ENCODE measurements at places on chromosomes 1 and 21.

GRCh38 chr1:62321446-62321845 is 2.2 kb upstream of the KANK4 start:
- no peak for DNase-seq

GRCh38 chr1:177012342-177012925 is 152.1 kb downstream of the ASTN1 start:
- no peak for DNase-seq

- DNase-seq, result no peak
These were observed 8.9 kb upstream of the CELSR2 start for GRCh38 chr1:109240158-109241152.

GRCh38 chr1:22239378-22239777 is 96.5 kb upstream of the WNT4 start:
- DNase-seq, result no peak

GRCh38 chr1:175216444-175216843 is 23.9 kb upstream of the KIAA0040 start:
- no peak for DNase-seq

- no peak for DNase-seq
These were observed 40.3 kb downstream of the TAS1R2 start for GRCh38 chr1:18819203-18819602.

DNA sequence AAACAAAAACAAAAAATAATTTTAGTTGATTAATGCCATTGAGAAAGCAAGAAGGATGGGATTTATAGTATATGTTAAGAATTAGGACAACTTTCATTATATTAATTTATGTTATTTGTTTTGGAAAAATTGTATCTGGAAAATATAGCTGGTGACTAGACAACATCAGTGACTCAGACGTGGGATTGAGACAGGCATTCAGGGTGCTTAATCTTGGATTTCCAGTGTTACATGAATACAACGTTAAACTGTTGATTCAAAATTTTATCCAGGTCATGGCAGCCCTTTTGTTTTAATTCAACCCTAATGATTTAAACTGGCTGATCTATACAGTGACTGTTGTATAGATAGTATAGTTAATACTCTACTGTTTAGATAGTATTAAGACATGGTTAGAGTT is 827.1 kb upstream of the B3GALT2 start:
- DNase-seq, result no peak

DNA sequence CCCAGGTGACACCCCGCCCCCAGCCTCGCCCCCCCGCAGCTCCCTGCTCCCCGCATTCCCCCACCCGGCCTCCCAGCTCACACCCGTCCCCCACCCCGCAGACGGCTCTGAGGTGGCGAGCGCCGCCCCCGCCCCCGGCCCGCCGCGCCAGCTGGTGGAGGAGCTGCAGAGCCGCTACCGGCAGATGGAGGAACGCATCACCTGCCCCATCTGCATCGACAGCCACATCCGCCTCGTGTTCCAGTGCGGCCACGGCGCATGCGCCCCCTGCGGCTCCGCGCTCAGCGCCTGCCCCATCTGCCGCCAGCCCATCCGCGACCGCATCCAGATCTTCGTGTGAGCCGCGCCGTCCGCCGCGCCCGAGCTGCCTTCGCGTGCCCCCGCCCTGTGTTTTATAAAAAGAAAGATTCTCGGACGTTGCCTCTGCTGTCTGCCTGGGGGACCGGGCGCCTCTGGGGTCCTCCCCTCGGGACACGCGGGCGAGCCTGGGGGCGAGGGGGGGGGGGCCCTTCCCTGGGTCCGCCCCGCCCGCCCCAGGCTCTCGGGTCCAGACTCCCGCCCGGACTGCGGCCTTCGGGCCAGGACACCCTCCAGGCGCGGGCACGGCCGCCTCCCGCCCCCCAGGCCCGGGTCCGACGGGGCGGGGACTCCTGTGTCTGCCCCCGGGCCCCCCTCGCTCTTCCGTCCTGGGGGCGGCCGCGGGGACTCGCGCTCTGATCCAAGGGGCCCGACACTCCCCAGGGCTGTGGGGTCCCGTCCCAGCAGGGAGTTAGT is 1.6 kb upstream of the MMP23B start:
- DNase-seq, result peak; percentile 91

- DNase-seq, result no peak
These were observed 292.8 kb upstream of the VAMP3 start for GRCh38 chr1:7478142-7478790.

DNA sequence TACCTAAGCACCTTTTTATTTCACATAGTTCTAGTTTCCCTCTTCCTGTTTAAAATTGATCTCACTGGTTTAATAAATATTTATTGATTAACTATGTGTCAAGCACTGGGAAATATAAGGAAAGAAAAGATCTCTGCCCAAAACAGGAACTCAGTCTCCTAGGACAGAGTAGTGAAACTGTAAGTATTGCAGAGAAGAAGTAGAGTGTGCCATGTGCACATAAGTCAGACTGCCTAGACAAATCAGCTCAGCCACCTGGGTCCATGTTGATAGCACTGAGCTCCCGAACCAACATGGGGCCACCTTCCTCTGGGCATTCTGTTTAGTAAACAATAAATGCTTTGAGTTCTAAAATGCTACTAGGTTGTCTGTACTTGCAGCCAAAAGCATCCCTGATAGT is 9.8 kb upstream of the SSX2IP start:
- DNase-seq, result no peak

GRCh38 chr1:154855186-154855851 is 14.8 kb downstream of the KCNN3 start:
- no peak for DNase-seq

- no peak for DNase-seq
These were observed 64.8 kb downstream of the PRDM2 start for GRCh38 chr1:13764588-13765332.

- no peak for DNase-seq
These were observed 23.9 kb upstream of the ITLN2 start for GRCh38 chr1:160978510-160978927.

GRCh38 chr1:76820028-76820427 is 47.3 kb upstream of the ST6GALNAC5 start:
- DNase-seq, result no peak

- DNase-seq, result no peak
These were observed 46.1 kb downstream of the NME7 start for GRCh38 chr1:169321539-169321938.

GRCh38 chr1:93629101-93630059 is 52.3 kb downstream of the BCAR3 start:
- DNase-seq, result peak; percentile 57

DNA sequence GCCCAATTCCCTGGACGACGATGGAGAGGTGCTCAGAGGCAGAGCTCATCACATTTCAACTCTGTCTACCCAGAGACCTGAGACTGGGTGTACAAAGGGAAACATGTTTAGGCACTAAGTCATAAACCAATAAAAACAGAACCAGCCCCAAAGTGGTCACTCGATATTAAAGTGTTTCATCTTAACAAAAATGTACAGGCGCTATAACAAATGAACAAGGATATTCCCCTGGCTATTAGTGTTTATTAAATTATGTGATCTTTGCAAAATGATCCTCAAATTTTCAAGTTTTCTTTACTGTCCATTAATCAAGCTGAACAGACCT is 43.6 kb downstream of the NPHP4 start:
- no peak for DNase-seq

DNA sequence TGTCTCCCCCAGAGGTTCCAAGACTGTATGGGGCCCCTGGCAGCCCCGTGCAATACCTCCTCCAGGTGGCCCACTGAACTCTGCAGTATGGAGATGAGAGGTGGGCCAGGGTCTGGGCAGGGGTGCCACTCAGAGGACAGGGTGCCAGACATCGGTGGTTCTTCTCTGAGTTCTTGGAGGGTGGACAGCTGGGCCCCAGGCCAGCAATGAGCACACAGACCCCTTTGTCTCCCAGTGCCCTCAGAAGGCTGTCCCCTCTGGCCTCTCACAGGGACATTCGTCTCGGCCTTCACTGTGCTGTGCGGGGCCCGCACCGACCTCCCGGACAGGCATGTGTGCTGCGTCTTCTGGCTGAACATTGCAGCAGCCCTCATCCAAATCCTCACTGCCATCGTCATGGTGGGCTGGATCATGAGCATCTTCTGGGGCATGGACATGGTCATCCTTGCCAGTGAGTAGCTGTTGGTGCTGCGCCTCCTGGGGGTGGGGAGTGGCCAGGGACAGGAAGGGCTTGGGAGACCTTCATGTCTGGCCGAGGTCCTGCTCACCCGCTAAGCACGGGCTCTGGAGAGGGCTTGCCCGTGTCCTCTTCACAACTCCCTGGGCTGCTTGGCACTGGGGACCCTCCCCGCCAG is 48.1 kb downstream of the STUM start:
- no peak for DNase-seq

DNA sequence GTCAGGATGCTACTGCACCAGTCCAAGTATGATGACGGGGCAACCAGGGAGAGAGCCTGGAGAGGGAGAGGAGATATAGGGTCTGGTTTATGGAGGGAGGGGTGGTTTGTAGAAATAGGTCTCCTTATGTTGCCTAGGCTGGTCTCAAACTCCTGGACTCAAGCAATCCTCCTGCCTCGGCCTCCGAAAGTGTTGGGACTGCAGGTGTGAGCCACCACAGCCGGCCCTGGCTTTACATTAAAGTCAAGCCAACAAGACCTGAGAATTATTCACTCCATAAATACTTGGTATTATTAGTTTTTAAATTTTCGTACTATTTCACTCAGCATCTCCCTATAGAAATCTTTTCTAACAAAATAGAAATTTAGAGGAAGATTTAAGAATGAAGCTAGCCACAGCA is 86.8 kb downstream of the MATN1 start:
- no peak for DNase-seq

DNA sequence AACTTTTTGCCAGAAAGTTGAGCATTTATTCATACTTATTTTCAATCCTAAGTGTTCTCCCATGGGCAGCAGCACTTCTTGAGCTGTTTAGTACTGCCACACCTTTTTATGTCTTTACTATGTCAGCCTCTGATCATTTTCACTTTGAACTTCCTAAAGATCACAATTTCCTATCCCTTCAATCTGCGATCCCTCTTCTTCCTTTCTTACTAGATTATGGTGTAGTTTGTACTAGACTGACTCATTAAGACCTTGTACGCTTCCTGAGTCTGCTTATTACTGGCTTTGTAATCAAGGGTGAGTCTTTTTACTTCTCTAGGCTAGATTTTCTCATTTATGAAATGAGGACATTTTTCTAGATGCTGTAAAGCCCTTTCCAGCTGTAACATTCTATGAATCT is 55.1 kb downstream of the LRIG2 start:
- no peak for DNase-seq

- no peak for DNase-seq
These were observed 904 bp upstream of the RPL22 start for GRCh38 chr1:6200188-6200809.

DNA sequence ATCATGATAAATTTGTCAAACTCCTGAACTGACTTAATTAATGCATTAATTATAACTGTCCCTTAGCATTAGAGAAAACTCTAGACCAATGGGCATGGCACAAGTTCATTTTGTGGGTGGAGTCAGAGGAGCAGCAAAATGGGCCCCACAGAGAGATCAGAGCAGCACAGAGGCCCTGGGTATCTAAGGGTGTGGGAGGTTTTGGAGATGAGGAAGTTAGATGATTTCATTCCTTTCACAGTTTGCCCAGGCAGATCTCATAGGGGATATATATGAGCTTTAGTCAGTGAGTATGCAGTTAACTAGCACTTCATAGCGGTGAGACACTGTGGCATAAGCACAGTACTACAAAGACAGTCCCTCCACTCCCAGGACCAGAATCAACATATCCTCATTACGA is 117.3 kb downstream of the MAB21L3 start:
- DNase-seq, result no peak

GRCh38 chr1:81650776-81651175 is 150.0 kb upstream of the ADGRL2 start:
- DNase-seq, result no peak

DNA sequence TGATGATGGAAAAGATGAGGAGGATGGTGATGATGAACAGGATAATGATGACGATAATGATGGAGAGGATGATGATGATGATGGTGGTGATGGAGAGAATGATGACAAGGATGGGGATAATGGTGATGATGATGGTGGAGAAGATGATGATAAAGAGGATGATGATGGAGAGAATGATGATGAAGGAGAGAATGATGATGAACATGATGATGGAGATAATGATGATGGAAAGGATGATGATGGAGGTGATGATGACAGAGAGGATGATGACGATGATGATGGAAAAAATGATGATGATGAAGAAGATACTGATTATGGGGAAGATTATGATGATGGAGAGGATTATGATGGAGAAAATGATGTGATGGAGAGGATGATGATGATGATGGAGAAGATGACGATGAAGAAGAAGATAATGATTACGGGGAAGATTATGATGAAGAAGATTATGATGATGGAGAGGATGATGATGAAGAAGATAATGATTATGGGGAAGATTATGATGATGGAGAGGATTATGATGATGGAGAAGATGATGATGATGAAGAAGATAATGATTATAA is 204.1 kb downstream of the MATN1 start:
- no peak for DNase-seq

- peak; percentile 54 for DNase-seq
These were observed 23.5 kb downstream of the F11R start for GRCh38 chr1:160997323-160998038.

- DNase-seq, result no peak
These were observed 59.2 kb downstream of the USP25 start for GRCh38 chr21:15788847-15789523.

- DNase-seq, result no peak
These were observed 1.3 kb upstream of the INPP5B start for GRCh38 chr1:37948166-37948565.

GRCh38 chr1:45772971-45773370 is 22.5 kb upstream of the IPP start:
- DNase-seq, result no peak

DNA sequence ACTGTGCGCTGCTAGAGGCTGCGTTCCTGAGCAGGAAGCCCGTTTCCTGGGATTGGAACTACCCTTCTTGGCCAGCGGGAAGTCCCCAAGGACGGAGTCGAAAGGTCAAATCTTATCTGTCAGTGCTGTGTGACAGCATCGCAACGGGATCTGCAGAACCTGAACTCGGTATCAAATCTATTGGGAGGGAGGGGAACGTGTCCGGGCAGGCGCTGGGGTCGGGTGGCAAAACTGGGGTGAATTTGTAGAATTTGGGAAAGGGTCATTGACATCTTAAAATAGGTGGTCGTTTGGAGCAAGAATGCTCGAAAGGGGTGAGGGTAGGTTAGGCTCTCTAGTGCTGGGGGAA is 725 bp upstream of the ARPC5 start:
- DNase-seq, result no peak

- DNase-seq, result no peak
These were observed 137.9 kb downstream of the IFI44 start for GRCh38 chr1:78787544-78787943.

DNA sequence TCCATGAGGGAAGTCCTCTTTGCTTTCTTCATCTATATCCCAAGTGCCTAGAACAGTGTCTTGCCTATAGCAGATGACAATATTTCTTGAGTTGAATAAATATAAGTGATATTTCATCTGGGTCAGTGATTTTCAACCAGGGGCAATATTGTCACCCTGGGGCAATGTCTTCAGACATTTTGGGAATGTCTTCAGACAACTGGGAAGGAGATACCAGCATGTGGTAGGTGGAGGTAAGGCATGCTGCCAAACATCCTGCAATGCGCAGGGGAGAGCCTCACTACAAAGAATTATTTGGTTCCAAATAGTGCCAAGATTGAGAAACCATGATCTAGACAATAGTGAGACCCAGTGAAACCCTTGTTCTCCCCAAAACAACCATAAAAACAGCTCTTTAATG is 54.7 kb downstream of the C1orf94 start:
- no peak for DNase-seq
